AG09319 (cell line): ENCODE measurements at places on chromosomes 4 and X.

DNA sequence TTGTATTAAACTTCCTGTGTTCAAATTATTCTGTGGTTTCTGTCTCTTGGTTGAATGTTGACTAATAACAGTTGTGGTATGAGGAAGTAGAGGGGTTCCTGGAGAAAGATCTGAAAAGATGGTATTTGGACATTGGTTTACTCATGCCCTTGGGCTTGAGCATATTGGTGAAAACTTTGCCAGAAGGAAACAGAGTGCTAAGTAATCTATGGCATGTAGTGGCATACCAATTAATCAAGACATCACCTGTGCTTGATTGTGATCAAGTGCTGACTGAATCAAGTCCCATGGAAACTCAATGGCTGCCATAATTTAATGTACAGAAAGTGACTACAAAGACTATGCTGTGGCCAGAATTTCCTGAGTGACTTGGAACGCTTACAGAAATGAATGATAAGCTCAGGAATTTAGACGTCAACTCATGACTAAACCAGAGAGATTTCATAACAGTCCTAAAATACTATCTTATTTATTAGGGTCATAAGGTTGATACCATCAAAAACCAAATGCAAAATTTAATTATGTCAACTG, 2062.9 kb downstream of the ARAP2 start:
- DNase-seq: peak; percentile 55

DNA sequence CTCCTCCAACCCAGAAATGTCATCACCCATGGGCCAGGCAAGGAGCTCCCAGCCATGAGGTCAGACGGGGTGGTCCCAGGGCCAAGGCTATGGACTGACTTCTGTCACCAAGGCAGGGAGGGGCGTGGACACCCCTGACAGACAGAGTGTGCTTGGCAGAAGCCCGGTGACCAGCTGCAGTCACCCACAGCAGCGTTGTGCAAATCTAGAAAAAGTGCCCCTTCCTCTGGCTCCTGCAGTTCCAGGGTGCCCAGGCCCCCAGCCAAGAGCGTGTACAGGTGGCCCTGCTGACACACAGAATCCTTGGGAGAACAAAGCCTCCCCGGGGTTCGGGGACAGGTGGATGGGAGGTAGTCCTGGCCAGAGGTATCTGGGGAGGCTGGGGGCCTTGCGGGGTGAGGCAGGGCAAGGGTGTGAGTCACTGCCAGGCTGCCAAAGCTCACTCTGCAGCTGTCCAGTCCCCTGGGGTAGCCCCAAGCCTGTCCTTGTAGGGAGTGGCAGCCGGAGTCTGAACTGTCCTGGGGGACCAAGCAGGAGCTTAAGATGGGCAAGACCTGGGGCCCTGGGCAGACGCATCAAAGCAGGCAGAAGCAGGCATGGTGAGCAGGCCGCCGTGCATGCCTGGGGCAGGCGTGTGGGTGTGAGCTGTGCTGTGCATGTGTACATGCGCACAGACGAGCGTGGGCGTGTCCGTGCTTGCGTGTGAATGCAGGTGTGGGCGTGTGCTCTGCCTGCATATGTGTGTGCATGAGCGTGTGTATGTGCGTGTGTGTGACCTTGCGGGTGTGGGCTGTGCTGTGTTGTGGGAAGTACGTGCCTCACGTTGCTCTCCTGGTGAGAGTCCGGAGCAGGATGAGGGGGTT, 3.3 kb downstream of the MYL5 start:
- no peak for DNase-seq

DNA sequence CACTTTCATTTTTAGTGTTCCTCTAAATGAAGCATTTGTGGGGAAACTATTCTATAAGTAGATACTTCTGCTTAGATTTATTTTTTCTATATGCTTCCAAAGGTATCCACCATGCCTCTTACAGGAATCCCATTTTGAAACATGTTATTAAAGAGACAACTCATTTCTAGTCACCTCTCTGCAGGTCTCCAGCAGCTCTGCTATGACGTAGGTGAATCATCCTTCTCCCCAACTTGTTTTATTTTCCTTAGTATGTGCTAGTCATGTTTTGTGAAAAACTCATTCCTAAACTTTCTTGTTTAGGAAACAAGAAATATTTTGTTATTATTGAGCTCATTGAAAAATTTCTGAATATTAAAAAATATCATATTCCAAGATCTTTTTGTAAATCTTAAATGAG, 12.8 kb downstream of the CXCL8 start:
- no peak for DNase-seq

GRCh38 chr4:32226204-32226603, 1506.0 kb downstream of the PCDH7 start:
- DNase-seq: no peak

- DNase-seq: no peak
Measured at GRCh38 chr4:13483768-13484121, 395 bp downstream of the RAB28 start.

GRCh38 chrX:102976286-102976685, 39.2 kb downstream of the RAB40AL start:
- no peak for DNase-seq

DNA sequence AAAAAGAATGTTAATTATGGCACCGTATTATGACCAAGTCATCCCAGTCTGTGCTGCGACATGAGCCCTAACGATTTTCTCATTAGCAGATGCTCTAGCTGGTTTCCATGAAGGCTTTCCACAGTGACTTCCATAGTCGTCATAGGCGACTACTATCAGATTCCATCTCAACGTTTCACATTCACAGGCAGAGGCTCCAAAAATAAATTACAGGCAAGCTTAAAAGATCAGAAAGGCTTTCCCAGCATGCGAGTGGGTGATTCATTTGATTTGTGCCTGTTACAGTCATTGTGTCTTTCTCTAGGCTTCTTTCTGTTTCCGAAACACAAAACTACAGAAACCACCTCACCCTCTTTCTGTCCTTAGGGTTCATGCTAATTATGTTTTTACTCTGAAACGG, 43.2 kb downstream of the PALLD start:
- no peak for DNase-seq

- DNase-seq: no peak
Measured at GRCh38 chr4:188822698-188823097, 683.5 kb downstream of the TRIML1 start.

DNA sequence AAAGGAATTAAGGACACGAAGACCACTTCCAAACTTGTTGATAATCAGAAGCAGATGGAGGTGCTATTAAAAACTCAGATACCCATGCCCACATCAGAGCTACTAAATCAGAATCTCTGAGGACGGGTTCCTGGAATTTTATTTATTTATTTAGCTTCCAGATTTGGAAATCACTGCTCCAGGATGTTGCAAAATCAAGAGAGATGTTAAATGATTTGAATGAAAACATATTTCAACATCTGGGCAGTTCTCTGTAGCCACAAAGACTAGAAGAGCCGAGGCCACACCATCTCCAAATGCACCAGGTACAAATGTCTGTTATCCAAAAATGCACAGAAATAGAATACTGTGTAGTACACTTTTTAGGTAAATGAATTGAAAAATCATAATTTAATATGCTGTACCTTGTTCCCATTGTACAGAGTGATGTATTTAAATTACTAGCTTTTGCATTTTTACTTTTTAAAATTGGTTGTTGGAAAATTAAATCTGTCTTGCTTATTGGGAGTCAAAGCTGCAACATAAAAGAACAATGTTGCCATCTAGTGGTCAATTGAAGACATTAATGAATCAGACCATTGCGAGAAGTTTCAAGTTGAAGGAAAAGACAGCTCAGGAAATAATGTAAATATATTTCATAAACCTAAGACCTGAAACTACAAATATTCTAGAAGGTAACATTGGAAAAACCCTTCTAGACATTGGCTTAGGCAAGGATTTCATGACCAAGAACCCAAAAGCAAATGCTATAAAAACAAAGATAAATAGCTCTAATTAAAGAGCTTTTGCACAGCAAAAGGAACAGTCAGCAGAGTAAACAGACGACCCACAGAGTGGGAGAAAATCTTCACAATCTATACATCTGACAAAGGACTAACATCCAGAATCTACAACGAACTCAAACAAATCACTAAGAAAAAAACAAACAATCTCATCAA, 151.3 kb upstream of the TTC29 start:
- DNase-seq: no peak

GRCh38 chr4:98113012-98113411, 30.3 kb downstream of the STPG2 start:
- no peak for DNase-seq

GRCh38 chrX:107731831-107732502, 43.6 kb downstream of the TSC22D3 start:
- DNase-seq: no peak

- no peak for DNase-seq
Measured at GRCh38 chrX:107549504-107549903, 78.8 kb upstream of the PRPS1 start.

- no peak for DNase-seq
Measured at GRCh38 chr4:75555294-75556164, at the start of gene ODAPH. TSS of gene ODAPH (plus strand) at chr4:75556066. CDS start at chr4:75556083, 17 bp downstream.

GRCh38 chrX:107565015-107565414, 63.3 kb upstream of the PRPS1 start:
- no peak for DNase-seq

DNA sequence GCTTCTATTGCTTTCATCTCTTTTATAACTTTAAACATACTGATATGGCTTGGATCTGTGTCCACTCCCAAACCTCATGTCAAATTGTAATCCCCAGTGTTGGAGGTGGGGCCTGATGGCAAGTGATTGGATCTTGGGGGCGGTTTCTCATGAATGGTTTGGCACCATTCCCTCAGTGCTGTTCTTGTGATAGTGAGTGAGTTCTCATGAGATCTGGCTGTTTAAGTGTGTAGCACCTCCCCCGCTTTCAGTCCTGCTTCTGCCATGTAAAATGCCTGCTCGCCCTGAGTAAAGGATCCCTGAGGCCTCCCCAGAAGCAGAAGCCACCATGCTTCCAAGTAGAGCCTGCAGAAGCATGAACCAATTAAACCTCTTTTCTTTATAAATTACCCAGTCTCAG, 17.7 kb downstream of the MND1 start:
- no peak for DNase-seq

GRCh38 chr4:34939073-34939472, 1305.2 kb downstream of the ARAP2 start:
- no peak for DNase-seq

GRCh38 chr4:67687636-67688035, 13.3 kb downstream of the UBA6 start:
- peak; percentile 35 for DNase-seq

DNA sequence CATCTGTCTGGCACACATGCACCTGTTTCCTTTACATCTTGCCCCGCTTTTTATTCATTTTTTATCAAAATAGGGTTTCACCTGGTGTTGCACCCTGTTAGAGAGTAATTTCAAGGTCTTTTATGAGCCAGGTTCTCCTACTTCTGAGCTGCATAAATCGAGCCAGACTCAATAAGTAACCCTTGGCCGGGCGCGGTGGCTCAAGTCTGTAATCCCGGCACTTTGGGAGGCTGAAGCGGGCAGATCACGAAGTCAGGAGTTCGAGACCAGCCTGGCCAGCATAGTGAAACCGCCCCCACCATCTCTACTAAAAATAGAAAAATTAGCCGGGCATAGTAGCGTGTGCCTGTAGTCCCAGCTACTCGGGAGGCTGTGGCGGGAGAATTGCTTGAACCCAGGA, 1.0 kb upstream of the PPP2R3B start:
- no peak for DNase-seq

GRCh38 chr4:110480746-110481271, 4.9 kb downstream of the ENPEP start:
- no peak for DNase-seq

DNA sequence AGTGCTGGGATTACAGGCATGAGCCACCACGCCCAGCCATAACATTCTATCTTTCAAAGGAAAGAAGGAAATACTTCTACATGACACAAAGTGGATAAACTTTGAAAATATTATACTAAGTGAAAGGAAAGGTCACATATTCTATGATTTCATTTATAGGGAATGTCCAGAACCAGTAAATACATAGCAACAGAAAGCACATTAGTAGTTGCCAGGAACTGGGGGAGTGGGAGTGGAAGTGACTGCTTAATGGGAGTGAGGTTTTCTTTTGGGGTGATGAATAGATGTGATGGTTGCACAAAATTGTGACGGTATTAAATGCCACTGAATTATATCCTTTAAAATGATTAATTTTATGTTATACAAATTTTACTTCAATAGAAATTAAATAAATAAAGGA, 95.7 kb upstream of the IL15 start:
- no peak for DNase-seq

DNA sequence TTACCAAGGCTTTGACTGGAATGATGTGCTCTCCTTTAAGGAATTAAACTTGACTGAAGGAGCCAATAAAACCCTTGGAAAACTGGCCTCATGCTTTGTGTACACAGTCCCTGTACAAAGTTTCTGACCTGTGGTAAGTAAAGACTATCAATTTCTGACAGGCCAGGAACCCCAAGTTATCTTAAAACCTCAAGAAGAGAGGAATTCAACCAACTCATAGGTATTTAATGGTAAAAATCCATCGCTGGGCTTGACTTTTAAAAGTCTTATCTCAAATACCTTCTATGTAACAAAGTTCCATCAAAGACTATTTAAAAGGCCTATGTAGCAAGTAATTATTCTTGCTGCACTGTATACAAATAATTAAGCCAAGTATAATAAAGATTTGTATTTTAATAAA, 103.7 kb upstream of the TENT5D start:
- DNase-seq: no peak

GRCh38 chr4:138499627-138500026, 257.5 kb upstream of the SLC7A11 start:
- DNase-seq: no peak

GRCh38 chr4:138669479-138670315, 345.9 kb upstream of the NOCT start:
- DNase-seq: no peak

DNA sequence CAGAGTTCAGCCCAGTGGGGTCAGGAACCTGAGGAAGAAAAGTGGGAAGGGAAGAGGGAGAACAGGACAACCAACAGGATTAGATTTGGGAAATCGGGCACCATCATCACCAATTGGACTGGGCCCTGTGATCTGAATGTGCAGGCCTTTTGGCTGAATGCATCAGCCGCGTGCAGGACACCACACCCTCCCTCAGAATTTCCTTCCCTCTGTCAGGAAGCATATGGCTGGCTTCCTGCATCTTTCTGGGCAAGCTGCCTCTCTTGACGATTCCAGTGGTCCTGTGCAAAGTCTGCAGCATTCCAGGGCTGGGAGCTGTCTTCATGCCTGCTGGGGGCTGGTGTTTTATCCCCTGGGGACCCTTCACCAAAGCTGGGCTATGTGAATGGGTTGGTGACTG, 16.4 kb downstream of the MAGEA4 start:
- no peak for DNase-seq

GRCh38 chrX:121308276-121308805, 260.9 kb downstream of the GLUD2 start:
- DNase-seq: peak; percentile 23

GRCh38 chrX:139299309-139299708, 231.2 kb upstream of the F9 start:
- no peak for DNase-seq

- no peak for DNase-seq
Measured at GRCh38 chrX:19515615-19516105, 352 bp upstream of the MAP3K15 start.

- no peak for DNase-seq
Measured at GRCh38 chr4:107318078-107318477, 282.0 kb upstream of the DKK2 start.

- DNase-seq: no peak
Measured at GRCh38 chrX:2733286-2733685, 18.6 kb upstream of the XG start.
